Esophagus squamous epithelium (tissue), 5 donors: ENCODE measurements at places on chromosomes 1 and 21.

- DNase-seq = no peak
These were observed 28.0 kb upstream of the NRDC start for GRCh38 chr1:51906306-51907078.

DNA sequence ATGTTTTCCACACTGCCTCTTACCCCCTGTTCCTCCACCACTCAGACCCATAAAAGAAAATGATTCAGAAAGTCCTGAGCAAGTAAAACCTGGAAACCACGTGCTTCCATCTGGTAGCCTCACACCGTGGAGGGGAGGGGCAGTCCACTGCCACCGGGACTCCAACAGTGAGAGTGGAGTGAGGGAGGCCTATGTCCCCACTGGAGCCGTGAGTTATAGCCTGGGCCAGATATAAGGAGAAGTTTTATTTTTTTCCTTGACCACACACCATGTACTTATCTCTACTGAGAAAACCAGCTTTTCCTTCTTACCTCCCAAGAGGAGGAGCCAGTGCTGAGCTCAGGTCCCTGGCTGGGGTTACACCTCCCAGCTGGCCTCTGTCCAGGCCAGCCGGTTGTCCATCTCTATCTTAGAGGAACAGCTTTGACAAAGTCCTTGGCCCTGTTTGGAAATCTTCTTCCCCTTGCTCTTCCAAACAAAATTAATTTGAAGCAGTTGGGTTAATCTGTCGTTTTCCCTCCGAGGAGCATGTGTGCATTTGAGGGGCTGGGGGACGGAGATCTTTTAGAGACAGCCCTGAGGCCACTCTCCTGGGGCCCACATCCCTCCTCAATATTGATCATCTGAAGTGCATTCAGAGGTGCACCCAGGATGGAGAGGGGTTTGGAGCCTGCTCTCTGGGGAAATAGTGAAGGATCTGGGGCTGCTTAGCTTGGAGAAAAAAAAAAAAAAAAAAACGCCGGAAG, 49.1 kb upstream of the SERBP1 start:
- DNase-seq = no peak

- DNase-seq = no peak
These were observed 30.7 kb downstream of the NTPCR start for GRCh38 chr1:232980986-232981560.

DNA sequence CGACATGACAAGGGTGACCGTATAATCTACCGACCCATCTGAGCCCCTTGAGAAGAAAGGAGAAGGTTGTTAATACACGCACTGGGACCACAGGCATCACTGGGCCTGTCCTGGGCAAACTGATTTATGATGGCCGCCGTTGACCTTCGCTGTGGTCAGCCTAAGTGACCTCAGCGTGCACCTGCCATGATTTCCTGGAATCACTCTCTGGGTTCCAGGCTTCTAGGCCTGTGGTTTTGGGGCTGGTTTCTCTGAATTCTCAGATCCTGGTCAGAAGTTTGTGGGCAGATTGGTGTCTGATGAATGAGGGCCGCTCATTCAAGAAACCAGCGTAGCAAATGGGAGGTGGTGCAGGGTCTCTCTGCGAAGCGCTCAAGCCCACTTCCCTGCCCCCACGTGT, 64.0 kb downstream of the SIK1 start:
- DNase-seq = no peak

DNA sequence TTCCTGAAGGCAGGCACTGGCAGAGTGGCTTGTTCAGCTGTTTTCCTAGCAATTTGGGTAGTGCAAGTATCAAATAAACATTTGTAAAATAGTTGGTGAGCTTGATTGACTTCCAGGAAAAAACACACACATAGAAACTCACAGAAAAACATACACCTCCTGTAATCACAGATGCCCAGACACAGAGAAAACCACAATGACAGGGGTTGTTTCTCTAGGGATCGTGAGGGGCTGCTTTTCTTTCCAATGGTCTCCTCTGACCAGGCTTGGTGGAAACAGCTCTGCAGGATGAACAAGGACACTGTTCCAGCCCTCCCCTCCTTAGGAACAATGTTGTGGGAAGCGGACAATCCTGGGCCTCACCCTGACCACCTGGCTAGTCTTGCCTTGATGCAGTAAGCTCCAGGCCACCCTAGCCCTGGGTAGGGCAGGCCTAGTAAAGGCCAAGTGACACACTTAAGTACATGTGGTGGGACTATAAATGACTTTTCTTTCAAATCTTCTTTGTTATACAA, 142.5 kb upstream of the HMGB4 start:
- no peak for DNase-seq

DNA sequence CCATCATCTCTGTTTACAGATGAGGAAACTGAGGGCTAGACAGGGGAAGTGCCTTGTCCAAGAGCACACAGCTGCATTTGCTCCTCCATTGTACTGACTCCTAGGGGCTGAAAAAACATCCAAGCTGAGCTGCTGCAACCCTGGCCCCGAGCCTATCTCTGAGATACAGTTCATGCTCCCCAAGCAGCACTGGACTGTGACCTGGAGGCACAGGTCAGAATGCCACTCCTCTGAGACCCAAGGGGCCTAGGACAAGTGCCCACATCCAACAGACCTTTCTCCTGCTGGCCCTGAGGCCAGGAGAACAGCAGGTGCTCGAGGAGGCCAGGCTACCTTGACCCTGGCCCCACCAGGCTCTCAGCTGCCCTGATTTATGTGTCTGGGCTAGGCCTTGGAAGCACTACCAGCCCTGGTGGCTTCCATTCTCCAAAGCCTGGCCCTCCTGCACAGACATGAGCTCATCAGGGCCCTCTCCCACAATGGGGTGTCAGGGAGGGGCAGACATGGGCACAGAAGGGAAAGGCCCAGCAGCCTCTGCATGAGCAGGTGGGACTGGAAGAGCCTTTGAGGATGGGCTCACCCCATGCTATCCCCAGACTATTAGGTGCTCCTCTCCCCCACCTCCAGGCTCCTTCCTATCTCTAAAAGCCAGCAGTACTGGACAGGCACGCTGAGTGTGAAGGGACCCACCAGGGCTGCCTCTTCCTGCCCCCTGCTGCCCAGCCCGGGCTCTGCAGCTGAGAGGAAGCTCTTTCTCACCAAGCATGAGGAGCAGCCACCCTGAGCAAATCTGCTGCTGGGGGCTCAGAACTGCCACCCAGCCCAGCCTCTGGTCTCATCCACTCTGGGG, 18.8 kb downstream of the ADGRB2 start:
- no peak for DNase-seq

DNA sequence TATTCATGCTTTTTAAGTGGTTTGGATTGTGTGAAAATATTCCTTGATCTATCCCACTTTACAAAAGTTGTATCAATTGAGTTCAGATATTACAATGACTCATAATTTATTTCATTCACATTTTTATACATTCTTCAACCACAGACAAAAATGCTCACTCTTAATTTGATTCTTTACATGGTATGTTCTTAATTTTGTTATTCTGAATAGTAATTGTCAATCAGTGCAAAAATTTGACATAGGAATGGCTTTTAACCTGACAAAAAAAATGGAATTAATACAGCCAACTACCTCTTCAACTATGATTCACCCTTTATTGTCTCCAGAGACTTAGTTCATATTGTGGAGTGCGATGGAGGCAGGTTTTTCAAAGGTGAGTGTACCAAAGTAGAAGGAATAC, 1002.4 kb upstream of the ADGRL4 start:
- DNase-seq = no peak

GRCh38 chr1:39623053-39623452, 16.4 kb downstream of the HEYL start:
- DNase-seq = no peak

DNA sequence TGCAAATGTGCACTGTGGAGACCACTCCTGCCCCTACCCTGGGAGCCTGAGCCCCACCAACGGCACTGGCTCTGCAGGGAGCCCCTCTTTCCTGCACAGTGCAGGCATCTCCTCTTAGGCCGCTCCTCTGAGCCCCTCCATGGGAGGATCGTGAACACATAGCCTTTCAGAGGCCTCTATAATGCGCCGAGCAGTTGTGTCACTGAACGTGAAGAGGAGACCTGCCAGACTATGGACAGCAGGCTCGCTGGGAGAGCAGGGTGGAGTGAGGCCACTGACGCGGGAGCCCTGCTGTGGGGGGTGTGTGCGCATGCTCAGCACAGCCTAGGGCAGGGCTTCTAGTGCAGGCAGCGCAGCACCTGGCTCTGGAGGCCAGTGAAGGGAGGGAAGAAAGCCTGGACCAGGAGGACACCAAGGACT, 151.3 kb upstream of the COL6A1 start:
- DNase-seq = no peak

DNA sequence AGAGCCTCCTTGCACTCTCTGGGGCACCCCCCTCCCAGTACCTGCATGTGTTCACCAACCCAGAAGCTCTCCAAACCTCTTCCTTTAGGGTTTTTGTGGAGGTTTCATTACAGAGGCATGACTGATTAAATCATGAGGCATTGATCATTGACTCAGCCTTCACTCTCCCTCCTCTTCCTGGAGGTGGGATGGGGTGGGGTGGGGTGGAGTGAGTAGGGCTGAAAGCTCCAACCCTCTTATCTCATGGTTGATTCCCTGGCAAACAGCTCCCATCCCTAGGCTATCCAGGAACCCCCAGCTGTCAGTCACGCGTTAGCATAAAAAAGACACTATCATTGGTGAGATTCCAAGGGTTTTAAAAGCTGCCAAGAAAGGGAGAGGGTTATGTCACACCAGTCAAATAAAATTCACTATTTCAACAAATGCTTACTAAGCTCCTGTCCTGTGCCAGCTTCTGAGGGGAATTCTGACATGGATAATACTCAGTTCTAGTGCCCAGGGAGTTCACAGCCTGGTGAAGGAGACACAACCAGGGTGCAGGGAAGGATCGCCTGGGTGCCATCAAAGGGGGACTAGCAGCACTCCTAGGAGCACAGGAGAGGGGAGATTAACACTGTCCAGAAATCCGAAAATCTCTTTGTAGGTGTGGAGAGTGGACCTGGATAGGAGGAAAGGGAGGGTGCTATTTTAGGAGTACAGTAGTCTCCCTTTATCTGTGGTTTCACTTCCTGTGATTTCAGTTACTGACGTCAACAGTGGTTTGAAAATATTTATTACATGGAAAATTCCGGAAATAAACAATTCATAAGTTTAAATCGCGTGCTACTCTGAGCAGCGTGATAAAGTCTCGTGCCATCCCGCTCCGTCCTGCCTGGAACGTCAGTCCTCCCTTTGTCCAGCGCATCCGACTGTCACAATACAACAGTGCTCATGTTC, 6.8 kb upstream of the IL24 start:
- no peak for DNase-seq

DNA sequence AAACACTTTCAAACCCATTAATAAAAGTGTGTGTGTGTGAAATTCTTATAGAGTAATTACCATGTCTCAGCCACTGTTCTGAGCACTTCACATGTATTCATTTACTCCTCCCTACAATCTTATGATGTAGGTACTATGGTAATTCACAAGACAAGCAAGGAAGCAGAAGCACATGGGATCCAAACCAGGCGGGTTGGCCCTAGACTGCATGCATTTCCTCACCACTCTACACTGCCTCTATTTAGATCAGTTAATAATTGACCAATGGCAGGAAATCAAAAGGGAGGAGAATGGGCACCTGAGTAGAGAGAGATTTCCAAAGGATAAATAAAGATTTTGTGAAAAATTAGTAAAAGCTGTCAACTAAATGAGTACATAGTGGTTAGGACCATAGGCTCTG, 15.7 kb downstream of the MAP3K21 start:
- DNase-seq = no peak
